Fibroblast of mammary gland (primary cell): ENCODE measurements at places on chromosomes 3 and 15.

DNA sequence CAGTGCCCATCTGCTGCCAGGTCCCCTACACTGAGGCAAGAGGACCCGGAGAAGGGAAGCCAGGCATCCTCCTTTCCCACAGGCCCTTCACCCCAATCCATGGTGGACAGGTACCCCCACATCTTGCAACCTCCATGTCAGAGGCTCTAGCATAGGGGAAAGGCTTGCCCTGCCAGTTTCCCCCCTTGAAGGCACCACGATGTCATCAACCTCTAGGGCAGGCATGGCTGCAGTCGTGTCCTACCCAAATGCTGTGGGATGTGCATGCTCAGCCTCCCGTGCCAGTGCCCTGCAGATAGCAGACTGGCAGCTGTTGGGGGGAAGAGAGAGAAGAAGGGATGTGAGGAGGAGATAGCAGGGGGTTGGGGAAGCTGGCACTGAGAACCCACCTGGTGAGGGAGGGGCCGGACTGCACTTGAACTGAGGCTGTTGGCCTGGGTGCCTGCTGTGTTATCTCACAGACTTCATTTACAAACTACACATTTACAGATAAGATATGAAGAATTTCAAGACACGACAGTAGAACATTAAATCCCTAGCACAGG, 197.5 kb downstream of the ADAMTS9 start:
- no peak for DNase-seq

- no peak for DNase-seq
Observed at GRCh38 chr15:26232691-26233090, 369.6 kb upstream of the ATP10A start.

GRCh38 chr15:34318277-34319079, 19.1 kb downstream of the SLC12A6 start:
- peak; percentile 79 for DNase-seq

DNA sequence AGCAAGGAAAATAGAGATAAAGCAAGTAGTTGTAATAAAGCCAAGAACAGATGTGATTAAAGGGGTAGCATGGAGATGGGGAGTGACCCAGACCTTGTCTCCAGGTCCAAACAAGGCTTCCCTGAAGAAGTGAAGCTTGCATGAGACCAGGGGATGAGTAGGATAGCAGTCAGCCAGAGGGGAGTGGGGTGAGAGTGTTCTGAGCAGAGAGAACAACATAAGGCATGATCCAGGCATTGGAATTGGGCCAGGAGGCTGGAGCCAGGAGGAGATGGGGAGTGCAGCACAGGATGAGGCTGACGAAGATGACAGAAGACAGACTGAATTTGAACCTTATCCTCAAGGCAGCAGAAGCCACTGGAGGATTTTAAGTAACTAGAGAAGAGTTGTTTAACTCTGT, 7.2 kb downstream of the TMOD2 start:
- DNase-seq: peak; percentile 97
